Cerebellar nuclear complex (tissue), 1 donor: ENCODE measurements at places on chromosomes 6 and 20.
A peak's percentile ranks its signal among the peaks of the same experiment; 100 is the strongest.

- no peak for DNase-seq
These were observed 21.3 kb upstream of the CHMP4B start for GRCh38 chr20:33789858-33790182.

- no peak for DNase-seq
These were observed 98.0 kb upstream of the NHSL1 start for GRCh38 chr6:138597336-138597735.

GRCh38 chr20:46122071-46122470 lies 4.0 kb downstream of the CD40 start:
- DNase-seq = no peak

DNA sequence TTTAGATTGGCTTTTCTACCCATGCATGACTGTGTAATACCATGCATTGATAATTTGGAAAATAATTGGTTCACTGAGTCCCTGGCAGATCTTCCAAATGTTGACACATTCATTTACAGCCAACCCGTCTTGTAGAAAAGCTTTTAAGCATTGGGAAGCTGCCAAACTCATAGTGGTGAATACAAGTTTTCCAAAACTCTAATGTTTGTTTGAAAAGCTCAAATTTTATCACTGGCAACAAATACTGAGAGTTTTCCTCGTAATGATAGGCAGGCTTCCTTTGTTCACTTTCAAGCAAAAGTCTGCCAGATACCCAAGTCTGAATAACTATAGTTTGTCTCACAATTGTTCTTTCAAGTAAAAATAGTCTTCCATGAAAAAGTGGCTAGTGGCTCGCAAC lies 143.0 kb downstream of the FIG4 start:
- no peak for DNase-seq

DNA sequence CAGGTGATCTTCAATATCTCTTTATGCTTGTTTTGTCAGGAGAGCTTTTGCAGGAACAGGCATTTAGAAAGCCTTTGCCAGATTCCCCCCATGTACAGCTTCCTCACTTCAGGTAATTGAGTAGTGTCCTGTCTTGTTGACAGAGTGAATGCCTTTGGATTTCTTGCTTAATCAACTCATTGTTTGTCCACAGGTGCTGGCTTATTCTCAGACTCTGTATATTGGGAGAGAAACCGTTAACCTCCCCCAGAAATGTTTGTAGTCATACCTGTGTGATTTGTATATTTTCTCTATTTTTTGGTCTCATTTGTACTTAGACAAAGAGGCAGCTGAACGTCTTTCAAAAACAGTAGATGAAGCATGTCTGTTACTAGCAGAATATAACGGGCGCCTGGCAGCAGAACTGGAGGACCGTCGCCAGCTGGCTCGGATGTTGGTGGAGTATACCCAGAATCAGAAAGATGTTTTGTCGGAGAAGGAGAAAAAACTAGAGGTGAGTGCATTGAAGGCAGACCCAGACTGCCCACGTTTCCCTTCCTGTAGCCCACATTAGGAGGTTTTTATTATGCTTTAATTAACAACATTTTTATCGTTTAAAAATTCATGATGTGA lies 32.3 kb downstream of the RPRD1B start:
- no peak for DNase-seq

DNA sequence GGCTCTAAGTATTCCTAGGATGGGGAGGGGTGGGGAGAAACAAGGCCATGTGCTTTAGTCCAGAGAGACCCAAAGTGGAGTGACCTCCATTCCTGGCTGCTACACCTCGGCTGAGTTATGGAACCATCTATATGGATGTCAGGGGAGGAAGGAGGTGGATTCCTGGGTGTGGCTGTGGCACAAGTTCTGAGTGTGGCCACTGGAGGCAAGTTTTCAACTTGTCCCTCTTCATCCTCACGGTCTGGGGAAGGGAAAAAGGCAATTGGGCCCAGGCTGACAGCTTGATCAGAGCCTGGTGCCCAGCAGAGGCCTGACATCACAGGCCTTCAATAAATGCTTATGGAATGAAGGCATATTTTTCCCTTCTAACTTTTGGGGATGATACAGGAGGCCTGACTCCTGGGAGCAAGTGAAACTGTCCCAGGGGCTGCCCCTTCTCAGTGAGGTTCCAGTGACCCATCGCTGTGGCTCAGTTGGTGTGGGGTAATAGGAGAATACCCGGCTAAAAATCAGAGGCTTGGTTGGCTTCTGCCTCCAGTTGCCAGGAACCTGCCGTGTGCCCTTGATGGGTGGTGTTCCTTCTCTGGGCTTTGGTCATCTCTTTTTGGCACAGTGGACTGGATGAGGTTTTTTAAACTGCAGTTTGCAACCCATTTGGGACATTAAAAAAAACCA lies 1.8 kb upstream of the ITPR3 start:
- DNase-seq = no peak

- no peak for DNase-seq
These were observed 3.3 kb downstream of the ADGRB3 start for GRCh38 chr6:68638230-68638900.

DNA sequence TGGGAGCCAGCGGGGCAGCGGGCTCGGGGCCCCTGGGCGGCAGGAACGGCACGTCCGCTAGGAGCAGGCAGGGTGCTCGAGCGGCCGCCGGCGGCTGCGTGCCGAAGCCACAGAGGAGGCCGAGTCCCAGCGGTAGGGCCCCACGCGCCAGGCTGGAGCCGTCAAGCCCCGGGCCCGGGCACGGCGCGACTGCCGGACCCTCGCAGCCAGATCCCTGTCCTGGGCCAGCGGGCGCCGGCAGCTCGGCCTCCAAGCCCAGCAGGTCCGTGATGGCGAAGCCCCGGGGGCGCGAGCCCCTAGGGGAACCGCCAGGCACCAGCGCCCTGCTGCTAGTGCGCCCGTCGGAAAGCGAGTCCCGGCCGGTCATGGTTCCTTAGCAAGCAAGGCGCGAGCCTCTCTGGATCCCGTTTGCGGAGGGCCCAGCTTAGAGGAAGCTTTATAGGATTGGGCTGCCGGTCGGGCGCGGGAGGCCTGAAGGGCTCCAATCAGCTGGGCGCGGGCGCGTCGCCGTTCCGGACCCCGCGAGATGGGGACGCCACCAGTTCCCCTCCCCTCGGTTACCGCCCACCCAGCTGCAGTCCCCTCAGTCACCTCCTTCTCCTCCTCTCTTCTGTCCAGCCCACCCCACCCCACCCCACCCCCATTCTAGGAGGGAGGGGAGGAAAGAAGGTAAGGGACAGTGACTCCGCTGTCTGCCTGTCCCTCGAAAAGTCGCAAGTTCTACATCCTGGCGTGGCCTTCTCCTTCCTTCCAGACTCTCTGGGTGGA lies at the start of gene VSX1:
TSS of gene VSX1 (minus strand) at position 412 of the 768 bp plus-strand sequence. CDS start at position 367, 45 bp downstream.
- no peak for DNase-seq

- DNase-seq = no peak
These were observed 50.0 kb downstream of the SOBP start for GRCh38 chr6:107539849-107540464.

GRCh38 chr20:10629946-10630650 lies 43.7 kb downstream of the JAG1 start:
- DNase-seq = no peak

DNA sequence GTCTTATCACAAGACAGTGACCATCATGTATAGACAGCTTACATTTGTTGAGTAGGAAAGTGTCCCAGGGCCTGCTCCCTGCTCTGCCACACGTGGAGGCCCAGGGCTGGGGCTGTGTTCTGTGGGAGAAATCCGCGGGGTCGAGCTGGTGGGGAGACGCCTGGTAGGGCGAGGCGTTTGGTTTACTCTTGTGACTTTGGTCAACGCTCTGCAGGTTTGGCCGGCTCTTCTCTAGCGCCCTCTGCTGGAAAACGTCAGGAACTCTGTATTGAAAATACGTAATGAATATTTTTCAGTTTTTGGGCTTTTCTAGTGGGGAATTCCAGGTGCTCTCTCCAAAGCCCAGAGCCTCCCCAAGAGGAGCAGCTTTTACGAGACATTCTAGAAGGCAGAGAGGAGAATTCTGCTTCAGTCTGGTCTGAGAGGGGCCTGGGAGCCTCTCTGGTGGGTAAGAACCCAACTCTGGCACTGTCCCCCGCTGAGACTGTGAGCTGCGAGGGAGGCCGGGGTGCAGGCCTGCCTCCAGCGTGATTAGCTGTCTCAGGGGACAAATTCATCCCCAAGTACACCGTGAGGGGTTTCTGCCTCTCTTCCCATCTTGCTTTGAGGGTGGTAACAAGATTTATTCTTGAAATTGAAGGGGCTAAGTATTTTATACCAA lies 112.6 kb upstream of the RALGAPA2 start:
- no peak for DNase-seq

DNA sequence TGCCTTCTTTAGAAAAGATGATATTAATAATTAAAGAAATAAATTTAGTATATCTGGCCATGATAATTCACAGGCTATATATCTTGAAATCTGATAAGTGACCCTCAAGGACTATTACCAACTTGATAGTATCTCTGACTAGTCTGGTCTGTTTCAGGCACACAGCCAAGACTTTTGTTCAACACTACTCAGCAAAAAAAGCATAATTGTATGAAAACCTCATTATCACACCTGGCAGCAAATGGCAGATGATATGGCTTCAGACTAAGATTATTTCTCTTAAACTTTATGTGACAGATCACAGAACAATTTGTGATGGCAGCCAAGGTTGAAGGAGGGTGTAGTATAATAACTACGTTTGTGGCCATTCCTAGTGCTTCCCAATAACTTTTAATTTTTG lies 114.7 kb downstream of the RWDD2A start:
- no peak for DNase-seq

GRCh38 chr6:33630014-33630413 lies 8.9 kb downstream of the ITPR3 start:
- DNase-seq = no peak

- DNase-seq = peak; percentile 8
These were observed 108.2 kb upstream of the GMDS start for GRCh38 chr6:2353412-2354137.

- DNase-seq = no peak
These were observed 2.6 kb downstream of the GFOD1 start for GRCh38 chr6:13484827-13485226.

- DNase-seq = no peak
These were observed 27.6 kb downstream of the ZNF292 start for GRCh38 chr6:87182940-87183339.

- DNase-seq = no peak
These were observed 84.3 kb upstream of the TMEM181 start for GRCh38 chr6:158475344-158476302.

- DNase-seq = no peak
These were observed 661.7 kb upstream of the CITED2 start for GRCh38 chr6:140036196-140036595.

DNA sequence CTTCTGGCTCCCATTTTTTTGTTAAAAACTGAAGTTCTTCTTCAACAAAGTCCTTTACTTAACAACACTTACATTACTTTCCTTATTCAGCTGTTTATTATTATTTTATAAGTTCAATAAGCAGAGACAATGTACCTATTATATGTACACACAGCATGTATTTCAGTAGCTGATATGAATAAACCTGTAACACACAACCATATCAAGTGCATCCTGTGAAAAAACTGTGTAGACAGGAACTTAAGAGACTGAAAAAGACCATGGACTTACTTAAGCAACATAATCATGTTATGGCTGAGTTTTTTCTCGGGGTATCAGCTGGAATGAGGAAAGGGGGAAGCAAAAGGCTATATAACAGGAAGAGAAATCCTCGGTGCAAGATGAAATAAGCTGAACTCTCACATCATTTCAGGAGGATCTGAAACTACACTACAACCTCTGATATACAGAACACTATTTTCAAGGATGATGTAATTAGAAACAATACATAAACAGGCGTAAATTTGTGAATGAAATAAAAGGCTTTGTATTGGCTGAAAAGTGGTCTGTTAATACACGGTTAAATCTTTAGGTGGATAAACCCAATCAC lies 70.9 kb downstream of the REV3L start:
- DNase-seq = no peak

GRCh38 chr20:48995589-48995988 lies 50.5 kb upstream of the CSE1L start:
- DNase-seq = no peak

DNA sequence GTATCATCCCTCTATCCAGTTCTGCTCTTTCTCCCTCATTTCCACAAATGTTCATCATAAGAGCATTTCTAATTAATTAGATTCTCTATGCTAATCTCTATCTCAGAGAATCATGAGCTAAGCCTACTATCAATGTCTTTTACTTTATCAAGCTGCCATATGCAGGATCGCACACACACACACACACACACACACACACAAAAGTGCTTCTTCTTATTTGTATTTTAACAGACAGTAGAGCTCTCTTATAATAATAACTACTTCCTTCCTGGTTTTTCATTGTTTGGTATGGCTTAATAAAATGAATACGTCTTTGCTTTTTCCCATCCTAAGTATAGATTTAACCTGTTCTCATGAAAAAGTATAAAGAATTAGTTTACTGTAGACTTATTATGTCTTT lies 170.2 kb downstream of the HAO1 start:
- DNase-seq = no peak

DNA sequence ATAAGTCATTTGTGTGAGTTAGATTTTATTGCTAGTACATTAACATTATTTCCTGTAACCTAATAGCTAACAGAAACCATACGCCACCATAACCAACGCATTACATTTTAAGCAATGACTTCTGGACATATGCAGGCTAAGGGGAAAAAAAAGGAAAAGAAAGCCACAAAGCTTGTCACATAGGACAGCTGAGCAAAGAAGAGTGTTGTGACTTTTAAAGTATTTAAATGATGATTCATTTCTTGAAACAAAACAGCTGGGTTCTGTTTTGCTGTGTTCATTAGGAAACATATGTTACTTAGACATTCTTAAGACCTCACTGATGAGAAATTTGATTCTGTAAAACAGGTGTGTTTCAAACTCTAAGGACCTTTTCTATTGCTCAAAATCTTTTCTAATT lies 171.4 kb downstream of the COL9A1 start:
- no peak for DNase-seq

DNA sequence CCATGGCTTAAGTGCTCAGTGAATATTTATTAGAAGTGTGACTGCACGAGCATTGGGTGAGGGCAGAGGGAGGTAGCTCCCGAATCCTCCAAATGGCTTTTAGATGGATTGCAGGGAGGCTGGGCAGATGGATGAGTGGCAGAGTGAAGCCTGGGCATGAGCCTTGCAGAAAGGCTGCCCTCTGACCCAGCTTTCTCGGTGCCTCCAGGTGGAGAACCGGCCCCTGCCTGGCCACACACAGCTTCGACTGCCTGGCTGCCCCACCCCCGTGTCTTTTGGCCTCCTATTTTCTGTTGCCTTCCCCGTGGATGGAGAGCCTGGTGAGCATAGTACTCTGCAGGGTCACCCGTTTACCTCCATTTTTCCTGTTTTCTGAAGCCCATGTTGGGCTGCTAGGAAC lies 3.4 kb downstream of the VARS2 start:
- no peak for DNase-seq

- no peak for DNase-seq
These were observed 350.5 kb downstream of the NRN1 start for GRCh38 chr6:5656226-5656625.

DNA sequence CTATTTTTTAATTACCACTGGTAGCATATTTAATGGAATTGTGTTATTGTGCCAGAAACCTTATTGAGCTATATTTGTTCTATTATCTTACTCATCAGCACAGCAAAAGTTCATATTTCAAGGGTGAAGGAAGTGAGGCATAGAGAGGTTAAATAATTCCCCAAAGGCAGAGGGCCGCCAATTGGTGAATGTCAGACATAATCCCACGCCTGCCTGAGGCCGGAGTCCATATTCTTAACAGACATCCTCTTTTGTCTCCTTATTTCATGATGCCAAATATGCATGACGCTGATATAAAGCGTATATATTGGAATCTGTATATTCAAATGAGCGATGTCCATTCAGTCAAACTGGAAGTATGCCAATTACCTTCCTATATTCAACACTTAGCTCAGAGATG lies 505.0 kb upstream of the SLC35B3 start:
- DNase-seq = no peak
